ENCODE measurements at places on chromosomes 1 and 21.

- DNase-seq = no peak
These were observed 3.8 kb downstream of the TRAF5 start for GRCh38 chr1:211330282-211330936.

DNA sequence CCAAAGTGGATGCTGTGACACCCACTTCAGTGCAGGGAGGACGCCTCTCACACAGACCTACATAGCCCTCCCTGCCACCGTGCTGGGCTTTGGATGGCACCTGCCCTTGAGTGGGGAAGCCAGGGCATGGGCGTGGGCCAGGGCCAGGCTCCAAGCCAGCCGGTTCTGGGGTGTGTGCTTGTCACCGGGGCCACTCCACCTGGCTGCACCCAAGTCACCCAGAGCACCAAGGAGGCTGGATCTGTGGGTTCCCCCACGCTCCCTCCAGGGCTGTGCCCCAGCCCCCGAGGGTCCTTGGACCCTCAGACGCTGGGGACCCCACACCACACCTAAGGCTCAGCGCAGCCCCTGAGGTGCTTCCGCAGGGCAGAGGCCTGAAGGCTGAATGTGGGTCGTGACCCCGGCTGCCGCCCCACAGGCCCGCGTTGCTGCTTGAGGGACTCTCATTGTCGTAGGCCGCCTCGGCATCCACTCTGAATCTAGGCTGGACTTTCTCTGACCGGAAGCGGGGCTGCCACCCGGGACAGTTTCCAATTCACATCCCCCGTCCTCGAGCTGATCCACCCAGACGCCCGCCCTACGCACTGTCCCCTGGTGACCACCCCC is 1.5 kb downstream of the MXRA8 start:
- DNase-seq = no peak

DNA sequence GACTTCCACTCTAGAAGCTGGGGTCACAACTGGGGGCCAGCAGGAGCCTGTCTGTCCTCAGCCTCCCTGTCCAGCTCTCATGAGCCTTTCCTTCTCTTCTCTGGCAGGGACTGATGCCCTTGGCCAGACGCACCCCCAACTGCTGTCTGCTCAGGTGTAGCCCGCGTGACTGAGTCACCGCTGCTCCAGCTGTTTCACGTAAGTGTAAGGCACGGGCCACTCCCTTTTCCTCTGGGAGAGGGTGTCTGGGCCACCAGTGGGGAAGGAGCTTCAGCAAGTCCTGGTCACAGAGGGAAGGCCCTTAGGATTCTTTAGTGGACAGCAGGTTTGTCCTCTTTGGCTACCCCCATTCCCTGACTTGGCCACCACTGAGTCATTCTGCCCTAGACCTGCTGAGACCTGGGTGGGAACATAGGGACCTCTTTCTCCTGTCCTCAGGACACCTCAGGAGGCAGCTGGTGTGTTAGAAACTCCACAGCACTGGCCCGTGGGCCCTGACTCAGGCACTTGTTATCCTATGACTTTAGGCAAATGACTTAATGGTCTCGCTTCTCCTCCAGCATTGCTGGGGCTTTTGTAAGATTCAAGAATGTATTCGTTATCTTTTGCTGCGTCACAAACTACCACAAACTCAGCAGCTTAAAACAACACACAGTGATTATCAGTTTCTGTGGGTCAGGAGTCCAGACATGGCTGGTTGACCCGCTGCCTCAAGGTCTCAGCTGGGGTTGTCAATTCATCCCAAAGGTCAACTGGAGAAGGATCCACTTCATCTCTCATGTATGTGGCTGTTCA is 64.8 kb downstream of the FAM163A start:
- DNase-seq = no peak

GRCh38 chr1:210272666-210273065 is 40.1 kb downstream of the SERTAD4 start:
- DNase-seq = peak; percentile 66

GRCh38 chr1:72837781-72838180 is 555.4 kb upstream of the NEGR1 start:
- DNase-seq = no peak

DNA sequence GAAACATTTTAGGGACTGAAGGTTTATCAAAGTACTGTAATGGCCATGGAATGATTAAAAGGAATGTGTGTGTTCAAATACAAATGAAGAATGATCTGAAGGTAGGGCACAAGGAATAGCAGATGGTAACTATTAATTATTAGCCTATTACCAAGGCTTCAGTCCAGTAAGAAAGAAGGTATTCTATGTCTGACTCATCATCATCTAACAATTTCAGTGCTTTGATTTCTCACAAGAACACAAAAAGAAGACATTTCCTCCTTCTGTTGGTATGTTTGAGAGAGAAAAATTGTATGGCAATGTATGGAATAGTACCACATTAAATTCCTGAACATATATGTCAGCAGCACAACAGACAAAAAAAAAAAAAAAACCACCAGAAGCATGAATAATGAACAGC is 57.5 kb downstream of the TYW3 start:
- no peak for DNase-seq
